ENCODE measurements at places on chromosomes 13 and 19.

DNA sequence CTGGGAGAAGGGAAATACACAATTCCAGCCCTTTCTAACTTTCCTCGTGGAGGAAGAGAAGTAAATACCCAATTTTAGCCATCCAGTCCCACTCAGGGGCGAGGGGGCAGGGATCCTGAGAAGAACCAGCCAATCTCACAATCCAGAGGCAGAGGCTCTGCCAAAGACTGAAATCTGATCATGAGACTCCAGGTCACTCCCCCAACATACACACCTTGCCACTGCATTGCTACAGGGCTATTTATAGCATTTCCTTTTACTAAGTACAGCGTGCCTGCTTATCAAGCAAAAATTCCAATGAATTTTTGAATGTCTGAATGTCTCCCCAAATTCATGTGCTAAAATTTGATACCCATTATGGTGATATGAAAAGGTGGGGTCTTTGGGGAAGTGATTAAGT, 1687.5 kb downstream of the EFNB2 start:
- no peak for DNase-seq

- no peak for DNase-seq
These were observed 9.4 kb downstream of the CCDC124 start for GRCh38 chr19:17942181-17942580.

DNA sequence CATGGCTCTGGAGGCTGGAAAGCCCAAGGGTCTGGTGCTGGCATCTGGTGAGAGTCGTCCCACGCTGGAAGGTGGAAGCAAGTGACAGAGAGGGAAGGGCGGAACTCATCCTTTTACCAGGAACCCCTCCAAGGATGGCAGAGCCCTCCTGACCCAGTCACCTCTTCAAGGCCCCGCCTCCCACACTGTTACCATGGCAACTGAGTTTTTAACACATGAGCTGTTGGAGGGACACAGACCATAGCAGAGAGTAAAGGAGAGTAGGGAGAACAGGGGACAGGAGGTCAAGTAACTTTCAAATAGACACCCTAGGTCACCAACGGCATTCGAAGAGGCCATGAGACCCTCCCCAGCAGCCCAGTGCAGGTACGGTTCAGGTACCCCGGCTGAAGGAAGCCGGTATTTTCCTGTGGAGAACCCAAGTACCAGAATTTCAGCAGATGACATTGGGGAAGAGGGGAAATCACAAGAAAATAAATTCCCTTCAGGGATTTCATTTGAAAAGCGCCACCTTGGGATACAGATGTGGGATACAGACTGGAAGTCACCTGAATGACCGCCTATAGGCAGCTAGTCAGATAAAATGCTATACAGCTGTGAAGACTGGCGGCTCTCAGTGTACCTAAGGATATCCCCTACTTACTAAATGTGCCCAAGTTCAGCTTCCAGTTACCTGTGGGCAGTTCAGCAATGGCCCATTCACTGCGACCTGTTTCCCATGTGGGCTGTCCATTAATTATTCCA, 8.0 kb downstream of the IL17D start:
- DNase-seq: no peak

DNA sequence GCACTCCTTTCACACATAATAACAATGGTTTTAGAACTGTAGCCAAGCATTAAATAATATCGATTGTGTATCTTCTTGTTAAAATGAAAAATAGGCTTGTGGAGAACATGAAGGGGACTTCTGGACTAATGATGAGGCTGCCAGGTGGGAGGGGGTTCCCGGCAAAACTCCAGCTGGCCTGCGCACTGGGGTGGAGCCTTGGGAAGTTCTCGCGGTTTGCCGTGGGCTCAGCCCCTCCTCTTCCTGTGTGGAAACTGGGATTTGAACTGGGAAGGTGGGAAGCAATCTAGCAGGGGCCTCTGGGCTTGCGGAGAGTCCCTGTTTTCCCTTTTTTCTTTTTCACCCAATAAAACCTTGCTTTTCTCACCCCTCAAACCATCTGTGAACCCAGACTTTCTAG, 113.7 kb upstream of the SLITRK1 start:
- DNase-seq: no peak

GRCh38 chr13:51906581-51906980, 44.8 kb downstream of the CCDC70 start:
- no peak for DNase-seq

GRCh38 chr19:38893341-38893771, 6.1 kb downstream of the SIRT2 start:
- DNase-seq: no peak

GRCh38 chr13:37534181-37534580, 64.4 kb downstream of the POSTN start:
- no peak for DNase-seq

DNA sequence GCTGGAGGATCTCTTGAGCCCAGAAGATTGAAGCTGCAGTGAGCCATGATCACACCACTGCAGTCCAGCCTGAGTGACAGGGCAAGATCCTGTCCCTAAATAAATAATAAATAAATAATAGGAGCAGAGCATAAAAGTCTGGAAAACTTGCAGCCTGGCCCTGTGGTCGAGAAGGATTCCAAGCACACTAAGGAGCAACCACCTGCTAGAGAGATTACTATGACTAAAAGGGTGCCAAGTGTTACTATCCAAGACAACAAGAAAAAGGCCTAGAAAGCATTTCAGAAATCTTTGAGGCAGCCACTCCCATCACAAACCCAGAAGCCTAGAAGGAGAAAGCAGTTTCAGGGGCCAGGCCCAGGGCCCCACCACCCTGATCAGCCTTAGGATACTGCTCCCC, 46.1 kb downstream of the LHFPL6 start:
- DNase-seq: no peak

- no peak for DNase-seq
These were observed 73.6 kb upstream of the SIAH3 start for GRCh38 chr13:45925151-45925550.

- no peak for DNase-seq
These were observed 71.6 kb downstream of the KL start for GRCh38 chr13:33087790-33088189.

DNA sequence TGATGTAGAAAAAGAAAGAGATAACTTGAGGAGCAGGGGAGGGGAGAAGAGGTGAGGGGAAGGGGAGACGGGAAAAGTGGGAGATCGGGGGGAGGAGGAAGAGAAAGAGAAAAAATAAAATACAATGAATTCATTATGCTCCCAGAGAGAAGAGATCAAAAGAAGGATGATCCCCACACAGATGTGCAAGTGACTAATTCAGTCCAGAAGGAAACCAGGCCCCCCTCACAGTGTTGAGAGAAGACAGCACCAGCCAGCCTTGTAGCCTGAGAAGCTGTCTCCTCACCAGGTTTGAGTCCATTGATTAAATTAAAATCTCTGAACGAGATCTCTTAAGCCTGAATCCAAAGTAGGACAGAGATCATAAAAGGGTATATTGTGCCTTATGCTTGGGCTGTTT, 333.7 kb upstream of the NBEA start:
- DNase-seq: no peak

DNA sequence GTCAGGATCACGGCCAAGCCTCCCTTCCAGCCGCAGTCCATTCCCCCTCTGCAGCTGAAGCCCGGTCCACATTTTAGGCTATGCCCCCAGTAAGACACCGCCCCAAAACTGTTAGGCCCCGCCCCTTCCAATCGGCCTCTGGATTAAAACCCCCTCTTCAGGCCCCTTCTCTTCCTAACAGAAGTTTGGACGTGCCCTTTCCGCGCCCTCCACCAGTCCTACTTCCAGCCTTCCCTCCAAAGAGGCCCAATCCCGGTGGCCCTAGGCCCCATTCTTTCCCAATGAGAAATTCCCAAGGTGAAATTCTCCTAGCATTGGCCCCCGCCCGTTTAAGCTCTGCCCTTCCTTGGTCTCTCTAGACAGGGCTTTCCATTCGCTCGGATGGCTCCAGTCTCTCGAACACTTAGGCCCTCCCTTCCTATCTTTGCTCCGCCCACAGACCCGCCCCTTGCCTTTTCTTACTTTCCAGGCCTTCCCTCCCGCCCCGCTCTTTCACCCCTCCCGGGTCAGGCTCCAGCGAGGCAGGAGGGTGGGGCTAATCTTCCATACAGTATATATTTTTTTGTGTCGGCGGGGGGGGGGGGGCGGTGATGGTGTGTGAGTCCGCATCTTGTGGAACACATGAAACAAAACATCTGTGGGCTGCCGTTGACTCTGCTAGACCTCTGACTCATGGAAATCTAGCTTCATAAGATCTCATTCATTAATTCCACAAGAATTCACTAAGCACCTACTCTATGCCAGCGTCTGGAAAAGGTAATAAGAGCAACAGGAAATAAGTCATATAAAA, 13.6 kb downstream of the LTBP4 start:
- peak; percentile 27 for DNase-seq

DNA sequence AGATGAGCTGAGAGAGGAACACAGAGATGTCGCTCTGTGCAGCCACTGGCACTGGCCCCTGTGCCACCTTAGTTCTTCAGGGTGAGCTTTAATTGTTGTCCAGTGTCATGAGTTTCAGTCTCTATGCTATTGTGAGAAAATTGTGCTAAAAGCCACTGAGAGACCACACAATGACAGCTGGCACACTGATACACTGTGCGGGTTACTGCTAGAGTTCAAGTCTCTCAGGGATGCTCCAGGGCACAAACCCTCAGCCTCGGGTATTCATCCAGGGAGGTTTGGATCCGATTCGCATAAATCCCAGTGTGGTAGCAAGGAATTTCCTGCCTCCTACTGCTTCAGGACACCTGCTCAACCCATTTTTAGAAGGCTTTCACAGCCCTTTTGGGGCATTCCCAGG, 68.1 kb upstream of the EDNRB start:
- DNase-seq: no peak

- no peak for DNase-seq
These were observed 811 bp upstream of the PRMT1 start for GRCh38 chr19:49676136-49676783.

- DNase-seq: no peak
These were observed at the start of gene B3GNT3 for GRCh38 chr19:17794731-17795494. TSS of gene B3GNT3 (plus strand) at chr19:17795138. CDS start at chr19:17807808, 12,670 bp downstream.

DNA sequence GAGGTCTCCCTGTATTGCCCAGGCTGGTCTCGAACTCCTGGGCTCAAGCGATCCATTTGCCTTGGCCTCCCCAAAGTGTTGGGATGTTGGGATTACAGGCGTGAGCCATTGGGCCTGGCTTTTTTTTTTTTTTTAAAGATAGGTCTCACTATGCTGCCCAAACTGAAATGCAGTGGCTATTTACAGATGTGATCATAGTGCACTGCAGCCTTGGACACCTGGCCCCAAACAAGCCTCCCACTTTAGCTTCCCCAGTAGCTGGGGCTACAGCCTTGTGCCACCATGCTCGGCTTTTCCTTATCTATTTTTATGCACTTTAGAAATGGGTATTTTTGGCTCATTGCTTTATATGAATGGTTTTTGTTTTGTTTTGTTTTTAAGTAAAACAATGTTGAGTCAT, 37.4 kb downstream of the LSM14A start:
- DNase-seq: no peak

- DNase-seq: no peak
These were observed 70.0 kb downstream of the SPATA13 start for GRCh38 chr13:24230428-24231072.

GRCh38 chr19:33998739-33999345, 173.5 kb upstream of the LSM14A start:
- DNase-seq: no peak

GRCh38 chr13:50334115-50334778, 319.0 kb downstream of the KCNRG start:
- DNase-seq: no peak

GRCh38 chr13:37338726-37339385, 233.4 kb upstream of the CSNK1A1L start:
- DNase-seq: no peak

GRCh38 chr13:52765611-52766390, 26.2 kb upstream of the CNMD start:
- no peak for DNase-seq

GRCh38 chr13:89072979-89073378, 1401.8 kb downstream of the SLITRK5 start:
- no peak for DNase-seq
